Heart right ventricle (tissue), 16 donors: ENCODE measurements at places on chromosomes 4 and X.

- H3K27me3 ChIP-seq = no peaks in the 10 kb centered on the region
- H3K36me3 ChIP-seq = no peaks in the 10 kb centered on the region
- H3K4me1 ChIP-seq = no peaks in the 10 kb centered on the region
- no peak overlapping the region for H3K27ac ChIP-seq
- no peak for DNase-seq
These were observed 13.3 kb downstream of the SPCS3 start for GRCh38 chr4:176333076-176333475.

GRCh38 chrX:110178179-110178865 lies 139.6 kb downstream of the AMMECR1 start:
- peaks cover under 1% of the 10 kb centered on the region for H3K36me3 ChIP-seq
- no peak overlapping the region for H3K27ac ChIP-seq
- DNase-seq = no peak

DNA sequence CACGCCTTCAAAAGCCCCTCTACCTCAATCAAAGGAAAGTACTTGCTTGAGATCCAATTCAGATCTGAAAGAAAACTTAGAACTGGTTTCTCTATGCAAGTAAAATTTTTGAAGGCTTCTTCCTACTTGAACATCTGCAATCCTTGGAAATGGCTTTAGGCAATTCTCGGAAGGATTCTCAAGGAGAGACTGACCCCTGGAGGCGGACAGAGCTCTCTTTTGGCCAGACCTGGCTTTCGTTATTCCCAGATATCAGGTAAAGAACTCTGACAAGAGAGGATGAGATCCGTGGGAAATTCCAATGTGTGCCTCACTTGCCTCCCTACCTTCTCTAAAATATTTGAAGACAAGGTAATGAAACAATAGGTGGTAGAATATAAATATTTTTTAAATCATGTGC lies 670.3 kb upstream of the FAM241A start:
- no peak overlapping the region for H3K4me3 ChIP-seq
- no peak for DNase-seq
- H3K4me1 ChIP-seq = no peaks in the 10 kb centered on the region
- no peaks in the 10 kb centered on the region for H3K27me3 ChIP-seq
- H3K27ac ChIP-seq = no peak overlapping the region

GRCh38 chr4:176789955-176790354 lies 2.8 kb downstream of the VEGFC start:
- peak overlapping the region; percentile 77 for H3K4me3 ChIP-seq
- no peaks in the 10 kb centered on the region for H3K36me3 ChIP-seq
- peak overlapping the region; percentile 88 for H3K27ac ChIP-seq
- H3K27me3 ChIP-seq = peaks cover 5% of the 10 kb centered on the region
- no peaks in the 10 kb centered on the region for H3K4me1 ChIP-seq
